ENCODE measurements at places on chromosomes 6 and 20.

DNA sequence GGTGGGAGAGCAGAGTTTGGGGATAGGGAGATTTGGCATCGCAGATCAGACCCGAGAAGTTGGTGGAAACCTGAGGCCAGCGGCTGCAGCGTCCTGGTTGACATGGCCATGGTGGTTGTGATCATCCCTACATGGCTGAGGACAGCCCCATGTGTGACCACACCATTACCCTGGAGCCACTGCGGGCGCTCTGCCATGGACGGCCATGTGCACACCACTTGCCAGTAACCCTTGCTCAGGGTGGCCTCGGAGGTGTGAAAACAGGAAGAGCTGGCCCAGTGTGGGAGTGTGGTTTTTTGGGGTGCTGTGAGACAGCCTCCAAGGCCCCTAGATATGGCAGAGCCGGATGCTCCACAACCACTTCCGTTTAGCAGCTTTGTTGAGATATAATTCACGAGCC lies 64.4 kb downstream of the TMEM242 start:
- DNase-seq = no peak

GRCh38 chr6:157512382-157512682 lies 131.3 kb downstream of the ZDHHC14 start:
- DNase-seq = no peak

GRCh38 chr20:34553366-34553867 lies 5.1 kb upstream of the MAP1LC3A start:
- DNase-seq = no peak

DNA sequence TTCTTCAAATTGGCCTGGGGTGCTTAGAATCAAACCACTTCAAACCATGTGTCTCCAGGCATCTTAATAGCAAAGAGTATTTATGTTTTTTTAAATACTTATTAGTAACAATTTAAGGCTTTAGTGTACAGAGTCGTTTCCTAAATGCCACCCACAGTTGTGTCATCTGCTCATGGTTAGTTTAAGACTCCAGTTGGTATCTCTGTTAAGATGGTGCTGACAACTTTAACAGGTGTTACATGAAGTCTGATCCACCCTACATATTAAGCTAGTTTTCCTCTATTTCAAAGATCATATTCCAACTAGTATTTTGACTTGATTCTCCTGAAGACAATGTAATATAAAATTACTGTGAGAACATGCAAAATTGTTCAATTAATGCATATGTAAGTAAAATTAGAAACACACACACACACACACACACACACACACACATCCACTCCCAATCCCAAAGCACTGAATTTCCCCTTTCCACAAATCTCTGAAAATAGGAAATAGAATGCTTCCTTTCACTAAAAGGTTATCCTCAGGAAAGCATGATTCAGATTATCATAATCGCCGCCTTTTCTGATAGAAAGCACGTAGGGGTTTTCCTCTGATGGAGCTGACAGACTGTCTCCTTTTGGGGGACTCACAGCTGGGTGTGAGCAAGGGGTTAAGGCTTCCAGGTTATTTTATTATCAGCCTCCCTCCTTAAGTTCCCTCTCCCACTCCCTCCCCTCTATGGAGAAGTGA lies 10.5 kb downstream of the CNKSR3 start:
- no peak for DNase-seq

GRCh38 chr6:148311966-148312669 lies 30.5 kb upstream of the SASH1 start:
- DNase-seq = no peak

GRCh38 chr20:60648556-60648955 lies 603.5 kb upstream of the CDH4 start:
- no peak for DNase-seq

GRCh38 chr6:91490671-91491301 lies 903.9 kb upstream of the MAP3K7 start:
- DNase-seq = no peak

GRCh38 chr6:8707956-8708772 lies 272.8 kb upstream of the SLC35B3 start:
- peak; percentile 93 for DNase-seq

- DNase-seq = no peak
These were observed 140.3 kb upstream of the STMND1 start for GRCh38 chr6:16961577-16961976.

- no peak for DNase-seq
These were observed 154.3 kb upstream of the SNX9 start for GRCh38 chr6:157668713-157669112.

- DNase-seq = no peak
These were observed 11.2 kb downstream of the PCIF1 start for GRCh38 chr20:45945678-45946148.

DNA sequence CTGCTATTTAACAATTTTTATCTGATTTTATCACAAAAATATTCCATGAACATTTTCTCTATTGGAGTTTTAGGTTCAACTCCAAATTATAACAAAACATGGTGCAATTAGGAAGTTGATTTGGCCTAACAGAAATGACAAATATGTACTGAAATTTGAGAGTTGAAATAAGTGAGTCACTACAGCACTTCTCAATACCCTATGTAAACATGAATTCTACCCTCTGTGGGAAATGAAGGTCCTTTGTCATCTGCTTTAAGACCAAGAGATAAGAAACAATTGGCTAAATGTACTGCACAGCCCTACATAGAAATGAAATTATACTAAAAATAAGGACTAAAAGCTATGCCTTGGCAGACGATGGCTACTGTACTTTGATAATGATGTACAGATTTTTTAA lies 86.2 kb upstream of the BEND6 start:
- DNase-seq = no peak

DNA sequence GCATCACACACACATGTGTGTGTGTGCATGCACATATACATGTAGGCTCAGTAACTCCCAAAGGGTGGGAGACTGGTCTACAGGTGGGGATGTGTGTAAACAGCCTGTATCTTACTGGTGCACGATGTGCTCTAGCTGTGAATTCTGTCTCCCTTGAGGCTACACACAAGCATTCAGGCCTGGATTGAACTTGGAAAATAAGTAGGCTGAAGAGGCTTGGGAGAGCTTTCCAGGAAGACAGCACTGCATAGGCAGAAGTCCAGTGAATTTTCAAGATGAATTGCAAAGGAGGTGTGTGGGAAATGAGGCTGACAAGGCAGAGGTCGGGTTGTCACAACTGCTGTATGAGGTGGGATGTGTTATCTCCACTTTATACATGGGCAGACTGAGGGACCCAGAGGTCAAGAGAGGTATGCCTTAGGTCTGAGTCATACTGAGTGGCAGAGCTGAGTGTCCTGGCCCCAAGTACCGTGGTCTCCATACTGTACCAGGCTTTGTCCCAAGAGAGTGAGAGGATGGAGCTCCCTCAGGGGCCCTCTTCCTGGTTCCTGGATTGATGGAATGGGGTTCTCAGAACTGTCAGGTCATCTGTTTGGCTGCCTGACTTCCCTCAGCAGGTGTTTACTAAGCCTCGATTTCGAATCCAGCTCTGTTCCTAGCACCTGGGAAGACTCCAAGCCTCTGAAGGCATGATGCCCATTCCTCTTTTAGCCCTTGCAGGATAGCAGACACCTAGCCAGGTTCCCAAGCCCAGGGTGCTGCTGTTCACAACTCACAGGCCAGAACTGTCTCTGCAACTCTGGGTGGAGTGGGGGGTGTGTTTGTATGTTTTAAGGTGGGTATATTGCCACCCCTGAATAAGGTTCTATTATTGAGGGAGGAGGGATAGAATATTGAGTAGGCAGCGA lies 14.4 kb downstream of the SNPH start:
- DNase-seq = no peak

DNA sequence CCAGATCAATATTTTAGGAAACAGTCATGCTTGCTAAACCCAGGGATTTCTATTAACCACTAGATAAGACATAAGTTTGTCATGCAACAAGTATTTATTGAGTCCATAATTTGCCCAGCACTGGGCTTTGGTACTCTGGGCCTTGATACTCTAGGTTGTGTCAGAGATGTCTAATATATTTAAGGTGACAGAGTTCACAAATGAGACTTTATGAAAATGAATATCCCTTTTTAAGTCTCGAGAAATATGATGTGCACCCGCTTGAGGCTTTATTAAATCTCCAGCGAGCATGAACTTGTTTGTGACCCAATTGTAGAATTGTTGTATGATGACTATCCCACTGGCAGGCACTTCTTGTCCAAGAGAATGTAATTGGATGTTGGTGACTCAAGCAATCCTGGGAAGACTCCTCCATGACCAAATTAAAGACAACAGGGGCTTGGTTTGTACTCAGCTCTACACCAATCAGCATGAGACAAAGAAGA lies 109.2 kb downstream of the ESR1 start:
- DNase-seq = no peak

DNA sequence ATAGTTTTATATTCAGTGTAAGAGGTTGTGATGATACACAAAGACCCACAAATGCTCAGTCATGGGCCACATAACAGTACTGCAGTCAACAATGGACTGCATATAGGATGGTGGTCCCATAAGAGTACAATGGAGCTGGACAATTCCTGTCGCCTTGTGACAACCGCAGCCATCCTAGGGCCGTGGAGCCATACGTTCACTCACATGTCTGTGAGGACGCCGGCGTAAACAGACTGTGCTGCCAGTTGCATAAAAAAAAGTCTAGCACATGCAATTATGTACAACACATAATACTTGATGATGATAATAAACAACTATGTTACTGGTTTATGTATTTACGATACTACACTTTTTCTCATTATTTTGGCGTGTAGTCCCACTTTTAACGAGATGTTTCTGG lies 30.9 kb downstream of the BFSP1 start:
- no peak for DNase-seq

Data from COR-L47 (cell line).